ENCODE measurements at places on chromosomes 2 and 18.

DNA sequence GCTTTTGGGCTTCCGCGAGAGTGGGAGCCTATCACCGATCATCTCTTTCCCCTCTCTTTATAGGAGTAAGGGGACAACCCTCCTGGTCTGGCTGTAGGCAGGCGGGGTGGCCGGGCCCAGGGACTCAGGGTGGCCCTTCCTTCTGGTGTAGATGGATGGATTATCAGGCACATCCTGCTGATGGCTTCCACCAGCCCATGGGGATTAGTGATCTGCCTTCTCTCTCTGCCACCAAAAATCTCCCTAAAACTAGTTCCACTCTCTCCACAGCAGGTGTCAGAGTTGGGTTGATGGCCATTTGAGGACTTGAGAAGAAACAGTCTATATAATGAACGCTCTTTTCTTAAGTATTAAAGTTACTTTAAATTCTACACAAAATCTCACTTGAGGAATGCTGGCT, 37.4 kb downstream of the NCK2 start:
- DNase-seq = no peak

DNA sequence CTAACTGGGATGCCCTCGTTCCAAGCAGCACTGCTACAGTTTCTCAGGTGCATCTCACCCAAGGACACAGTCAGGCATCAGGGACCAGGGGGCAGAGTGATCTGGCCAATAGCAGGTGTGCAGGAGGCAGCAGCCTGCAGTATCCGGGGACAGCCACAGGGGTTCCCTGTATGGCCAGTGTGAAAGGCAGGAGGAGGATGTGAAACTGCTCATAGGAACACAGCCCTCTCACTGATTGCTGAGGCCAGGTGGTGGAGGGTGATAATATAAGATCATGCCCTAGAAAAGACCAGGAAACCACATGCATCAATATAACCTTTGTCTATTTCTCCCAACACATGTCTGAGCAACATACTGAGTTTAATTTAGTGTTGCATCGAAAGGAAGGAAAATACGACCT, 112.7 kb upstream of the TACR1 start:
- no peak for DNase-seq

- no peak for DNase-seq
Measured at GRCh38 chr2:81437456-81438000, 1133.0 kb upstream of the LRRTM1 start.

- DNase-seq = no peak
Measured at GRCh38 chr2:206481056-206481455, 37.7 kb downstream of the ADAM23 start.

Measured in CD4-positive, alpha-beta T cell treated with Interleukin-2 at 100 ng/mL for 4 hours (primary cell).